ENCODE measurements at places on chromosomes 12 and 14.

- no peak for DNase-seq
Measured at GRCh38 chr12:93759512-93760081, 82.4 kb downstream of the CRADD start.

DNA sequence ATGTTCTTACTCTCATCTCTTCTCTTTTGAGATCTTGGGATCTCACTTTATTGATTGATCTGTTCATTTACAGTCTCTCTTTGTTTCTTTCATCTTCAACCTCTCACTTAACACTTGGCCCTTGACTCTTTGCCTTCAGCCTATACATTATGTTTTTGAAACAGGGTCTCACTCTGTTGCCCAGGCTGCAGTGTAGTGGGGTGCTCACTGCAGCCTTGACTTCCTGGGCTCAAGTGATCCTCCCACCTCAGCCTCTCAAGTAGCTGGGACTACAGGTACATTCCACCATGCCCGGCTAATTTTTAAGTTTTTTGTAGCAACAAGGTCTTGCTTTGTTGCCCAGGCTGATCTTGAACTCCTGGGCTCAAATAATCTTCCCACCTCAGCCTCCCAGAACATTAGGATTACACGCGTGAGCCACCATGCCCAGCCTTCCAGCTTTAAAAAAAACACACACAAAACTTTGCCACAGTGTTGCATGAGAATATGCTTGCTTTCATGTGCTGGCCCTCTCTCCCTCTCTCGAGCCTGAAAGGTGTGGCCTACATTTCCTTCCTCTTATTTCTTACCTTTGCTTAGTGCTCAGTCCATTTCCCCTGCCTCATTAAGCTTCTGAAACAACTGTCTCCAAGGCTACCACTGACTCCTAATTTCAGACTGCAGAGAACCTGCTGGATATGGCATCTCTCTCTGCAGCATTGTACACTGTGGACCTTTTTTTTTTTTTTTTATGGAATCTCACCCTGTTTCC lies 9.9 kb downstream of the DIP2B start:
- no peak for DNase-seq

GRCh38 chr12:13976880-13977279 lies 4.5 kb downstream of the GRIN2B start:
- DNase-seq, result no peak

DNA sequence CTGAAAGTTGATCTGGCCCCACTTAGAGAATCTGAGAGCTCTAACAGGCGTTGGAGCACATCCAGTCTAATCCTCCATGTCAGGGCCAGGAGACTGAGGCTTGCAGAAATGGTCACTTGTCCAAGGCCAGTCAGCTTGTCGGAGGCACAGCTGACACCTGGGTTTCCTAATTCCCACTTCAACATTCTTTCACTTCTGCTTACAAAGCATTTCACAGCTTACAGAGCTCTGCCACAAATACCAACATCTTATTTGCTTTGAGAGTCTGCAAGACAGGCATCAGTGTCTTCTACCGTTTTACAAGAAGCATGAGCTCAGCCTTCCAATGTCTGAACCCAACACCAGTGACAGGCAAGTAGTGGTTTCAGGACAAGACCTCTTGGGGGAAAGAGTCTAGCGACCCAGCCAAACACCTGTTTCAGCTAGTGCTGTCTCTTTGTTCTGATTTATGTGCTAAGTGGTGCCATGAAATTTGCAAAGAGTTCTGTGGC lies 31.8 kb downstream of the ISCA2 start:
- no peak for DNase-seq

GRCh38 chr12:54303640-54304039 lies 2.8 kb upstream of the NFE2 start:
- no peak for DNase-seq

DNA sequence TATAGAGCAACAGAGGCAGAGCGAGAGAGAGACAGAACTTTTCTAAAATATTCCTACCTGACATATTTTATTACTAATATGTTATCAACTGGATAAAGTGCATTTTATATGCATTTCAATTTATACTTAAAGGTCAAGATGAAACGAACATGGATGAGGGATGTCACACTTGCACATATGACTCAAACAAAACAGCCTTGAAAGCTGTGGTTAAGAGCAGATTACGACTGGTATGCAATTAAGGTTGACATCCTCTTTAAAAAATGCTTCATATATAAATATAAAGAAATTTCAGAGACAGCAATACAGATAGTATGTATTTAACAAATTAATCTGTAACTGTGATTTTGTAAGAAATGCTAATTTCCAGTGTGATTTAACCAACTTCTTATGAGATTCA lies 52.5 kb downstream of the LMO3 start:
- DNase-seq, result no peak

GRCh38 chr12:130185455-130186391 lies 23.5 kb downstream of the FZD10 start:
- DNase-seq, result no peak

- DNase-seq, result peak; percentile 32
Measured at GRCh38 chr12:45655186-45655585, 74.3 kb upstream of the ARID2 start.

DNA sequence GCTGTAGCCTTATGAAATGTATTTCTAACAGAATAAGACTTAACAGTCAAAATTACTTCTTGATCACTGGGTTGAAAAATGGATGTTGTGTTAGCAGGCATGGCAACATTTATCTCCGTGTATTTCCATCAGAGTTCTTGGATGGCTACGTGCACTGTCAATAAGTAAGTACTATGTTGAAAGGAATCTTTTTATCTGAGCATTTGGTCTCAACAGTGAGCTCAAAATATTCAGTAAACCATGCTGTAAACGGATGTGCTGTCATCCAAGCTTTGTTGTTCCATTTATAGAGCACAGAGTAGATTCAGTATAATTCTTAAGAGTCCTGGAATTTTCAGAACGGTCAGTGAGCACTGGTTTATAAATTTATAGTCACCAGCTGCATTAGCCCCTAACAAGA lies 15.5 kb downstream of the SCAF11 start:
- DNase-seq, result no peak

GRCh38 chr14:67557118-67557517 lies 24.0 kb downstream of the PLEKHH1 start:
- DNase-seq, result no peak

GRCh38 chr14:77139540-77140358 lies 1.8 kb downstream of the ZDHHC22 start:
- DNase-seq, result no peak

DNA sequence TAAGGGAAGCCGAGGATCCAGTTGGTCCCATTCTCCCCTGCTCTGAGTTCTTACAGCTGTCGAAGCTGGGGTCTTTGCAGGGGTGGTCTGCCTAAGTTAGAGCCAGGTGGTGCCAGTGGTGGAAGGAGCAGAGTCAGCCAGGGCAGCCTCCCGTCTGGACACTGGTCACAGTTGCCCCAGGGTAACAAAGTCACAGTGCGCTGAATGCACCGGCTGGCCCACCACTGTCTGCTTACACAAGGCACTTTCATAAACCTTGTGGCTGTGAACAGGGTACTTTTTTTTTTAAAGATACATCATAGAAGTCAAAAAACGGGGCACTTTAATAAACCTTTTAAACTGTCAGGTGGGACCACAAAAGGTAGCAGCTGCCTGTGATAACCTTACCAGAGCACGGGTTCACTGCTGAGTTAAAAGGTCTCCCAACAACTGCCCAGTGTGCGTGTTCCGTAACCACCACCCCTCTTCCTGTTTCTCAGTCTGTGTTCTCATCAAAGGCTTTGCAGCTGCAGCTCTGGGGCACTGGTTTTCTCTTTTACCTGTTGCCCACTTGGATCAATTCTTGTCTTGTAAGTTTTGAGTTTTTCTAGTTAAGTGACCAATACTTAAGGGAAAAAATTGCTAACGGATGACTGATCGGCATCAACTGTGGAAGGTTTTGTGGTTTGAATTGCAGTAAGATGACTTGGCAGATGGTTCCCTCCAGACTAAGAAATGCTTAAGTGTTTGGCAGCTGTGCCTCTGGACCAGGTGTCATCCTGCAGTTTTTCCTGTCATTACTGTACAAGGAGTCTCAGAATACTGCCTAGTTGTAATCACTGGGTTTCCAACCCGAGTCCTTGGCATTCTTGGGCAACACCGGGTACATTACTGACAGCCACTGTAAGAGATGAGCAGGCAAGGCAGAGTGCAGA lies 55.9 kb downstream of the DYNC1H1 start:
- no peak for DNase-seq

DNA sequence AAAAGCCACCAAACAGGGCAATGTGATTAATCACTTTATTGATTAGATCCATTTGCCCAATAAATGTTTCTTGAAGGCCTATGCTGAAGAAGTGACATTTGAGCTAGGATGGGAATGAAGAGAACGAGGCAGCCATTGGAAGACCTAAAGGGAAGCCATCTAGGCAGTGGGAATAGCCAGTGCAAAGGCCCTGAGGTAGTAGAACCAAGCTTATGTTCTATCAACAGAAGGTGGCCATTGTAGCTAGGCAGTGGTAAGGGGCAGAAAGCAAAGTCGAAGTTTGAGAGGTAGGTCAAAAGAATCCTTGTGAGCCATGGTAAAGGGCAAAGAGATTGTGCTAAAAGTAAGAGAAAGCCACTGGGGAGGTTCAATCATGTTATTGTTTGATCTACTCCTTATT lies 173.1 kb downstream of the ITPR2 start:
- DNase-seq, result no peak

DNA sequence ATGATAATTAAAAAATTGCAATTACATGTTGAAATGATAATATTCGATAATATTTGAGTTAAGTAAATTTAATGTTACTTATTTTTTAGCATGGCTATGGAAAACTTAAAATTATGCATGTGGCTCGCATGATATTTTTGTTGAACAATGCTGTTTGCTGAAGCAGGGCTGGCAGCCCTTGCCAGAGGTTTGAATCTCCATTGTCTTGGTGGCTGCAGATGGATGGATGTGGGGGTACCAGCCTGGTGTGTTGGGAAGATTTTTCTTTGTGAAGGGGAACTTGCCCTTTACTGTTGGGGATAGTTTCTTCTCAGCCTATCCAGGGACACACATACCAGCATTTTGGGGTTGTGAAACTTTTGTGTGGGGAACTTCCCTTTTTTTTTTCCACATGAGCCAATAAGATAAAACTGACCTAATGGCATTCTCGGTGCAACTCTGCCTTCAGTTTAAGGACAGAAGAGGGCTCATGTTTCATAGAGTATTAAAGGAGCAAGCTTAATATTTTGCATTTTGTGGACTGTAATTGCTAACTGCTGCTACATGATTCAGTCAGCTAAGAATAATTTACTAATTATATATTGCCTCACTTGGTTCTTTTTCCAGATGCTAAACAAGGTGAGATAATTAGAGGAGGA lies 8.8 kb downstream of the RASSF3 start:
- DNase-seq, result no peak

DNA sequence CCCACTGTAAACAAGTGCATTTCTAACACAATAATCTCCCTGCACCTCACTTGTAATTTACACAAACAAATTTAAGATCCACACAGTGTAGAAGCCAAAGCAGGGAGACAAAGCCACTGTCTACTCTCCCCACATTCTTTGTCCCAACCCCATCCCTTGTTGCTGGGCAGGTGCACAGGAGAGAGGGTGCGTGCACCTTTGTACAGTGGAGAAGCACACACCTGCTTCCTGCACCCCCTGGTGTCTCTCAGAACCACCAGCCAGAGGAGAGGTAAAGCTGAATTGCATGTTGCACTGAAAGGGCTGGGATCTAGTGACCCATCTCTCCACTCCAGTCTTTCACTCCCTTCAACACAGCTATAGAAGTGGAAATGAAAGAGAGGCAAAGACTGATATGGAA lies 51.4 kb upstream of the IFNG-AS1 start:
- DNase-seq, result no peak

- DNase-seq, result no peak
Measured at GRCh38 chr12:145369-145960, 68.5 kb downstream of the SLC6A12 start.

- DNase-seq, result no peak
Measured at GRCh38 chr12:88922816-88923215, 342.5 kb upstream of the KITLG start.

- no peak for DNase-seq
Measured at GRCh38 chr12:25718081-25718731, 165.1 kb upstream of the LMNTD1 start.

- no peak for DNase-seq
Measured at GRCh38 chr14:82533351-82533750, 999.7 kb upstream of the SEL1L start.

GRCh38 chr14:25680934-25681333 lies 631.0 kb upstream of the STXBP6 start:
- no peak for DNase-seq

DNA sequence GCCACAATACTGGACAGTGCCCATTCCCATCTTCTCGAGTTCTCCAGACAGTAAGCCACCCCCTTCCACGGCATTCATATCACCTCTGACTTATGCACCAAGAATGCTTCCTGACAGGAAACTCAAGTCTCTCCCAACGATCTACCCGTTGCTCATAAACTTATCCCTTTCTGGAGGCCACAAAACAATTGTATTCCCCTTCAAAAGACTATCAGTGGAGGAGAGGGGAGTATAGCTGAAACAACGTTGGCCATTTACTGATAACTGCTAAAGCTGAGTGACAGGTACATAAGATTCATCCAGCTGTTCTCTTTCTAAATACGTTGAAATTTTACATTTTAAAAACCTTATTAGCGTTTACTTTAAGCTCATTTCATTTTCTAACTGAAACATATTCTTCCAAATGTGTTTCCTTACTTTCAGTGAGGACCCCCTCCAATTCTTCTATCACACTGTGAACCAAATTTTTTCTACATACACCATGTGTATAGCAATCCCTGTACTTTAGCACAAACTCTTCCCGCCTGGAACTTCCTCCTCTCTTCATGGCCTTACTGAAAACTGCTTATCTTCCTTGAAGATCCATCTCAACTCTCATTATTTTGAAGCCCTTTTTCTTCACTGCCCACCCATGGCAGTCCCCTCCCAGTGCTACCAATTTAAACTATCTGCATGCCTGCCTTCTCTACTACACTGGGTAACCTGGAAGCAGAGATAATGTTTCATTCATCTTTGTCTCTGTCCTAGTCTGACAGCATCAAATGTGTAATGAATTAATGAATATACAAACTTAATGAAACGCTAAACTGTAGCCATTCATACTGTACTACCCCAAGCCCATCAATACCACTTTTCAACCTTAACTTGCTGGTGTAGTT lies 28.8 kb downstream of the ATXN2 start:
- DNase-seq, result no peak

DNA sequence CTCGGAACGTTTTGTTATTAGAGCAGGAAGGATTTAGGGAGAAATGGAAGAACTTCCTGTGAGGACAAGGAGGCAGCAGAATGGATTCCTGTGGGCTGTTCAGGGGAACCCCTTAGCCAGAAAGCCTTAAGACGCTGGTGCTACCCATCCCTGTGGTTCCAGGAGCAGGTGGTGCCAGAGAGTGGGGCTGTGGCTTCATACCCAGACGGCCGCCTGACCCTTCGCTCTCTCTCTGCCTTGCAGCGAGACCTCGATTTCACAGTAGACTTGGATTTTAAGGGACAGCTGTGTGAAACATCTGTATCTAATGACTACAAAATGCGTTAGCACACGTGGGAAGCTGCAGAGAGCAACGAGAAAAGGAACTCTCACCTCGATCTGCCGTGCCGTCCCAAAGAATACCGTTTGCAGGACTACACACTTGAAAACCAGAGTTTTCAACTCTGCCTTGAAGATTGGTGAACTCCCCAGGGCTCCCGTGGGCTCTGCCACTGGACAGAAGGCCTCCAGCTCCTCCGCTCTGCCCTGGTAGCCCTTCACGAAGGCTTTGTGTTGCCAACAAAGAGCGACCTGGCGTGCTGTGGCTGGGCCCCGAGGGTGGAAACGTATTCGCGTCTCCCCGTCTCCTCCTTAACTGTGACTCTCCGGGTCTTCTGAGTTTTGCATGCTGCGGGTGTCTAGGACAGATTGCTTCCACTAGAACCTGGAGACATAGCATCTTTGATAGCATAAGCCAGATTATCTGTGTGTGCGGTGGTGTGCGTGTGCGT lies 102.0 kb downstream of the PRMT8 start:
- no peak for DNase-seq

GRCh38 chr12:110742718-110743570 lies at the start of gene PPP1CC:
TSS of gene PPP1CC (minus strand) at chr12:110742891. CDS start at chr12:110742707, 184 bp downstream.
- peak; percentile 90 for DNase-seq

All from activated T-helper 1 cell treated with Interleukin-2 at 50 U/mL for 16 hours (primary cell).